ENCODE measurements at places on chromosomes 12 and 14. TPM values are rescaled to one million over a fixed set of nuclear protein-coding genes. Genes with fewer than 3 reads are reported as not detected.

HOXC12 gene
- total RNA-seq: not detected

- no peak overlapping the region for H3K27ac ChIP-seq
- H3K4me3 ChIP-seq: no peak overlapping the region
- no peaks in the 10 kb centered on the region for H3K36me3 ChIP-seq
- no peaks in the 10 kb centered on the region for H3K4me1 ChIP-seq
- no peak for DNase-seq
- H3K27me3 ChIP-seq: no peaks in the 10 kb centered on the region
Observed at GRCh38 chr14:38873941-38874612, 229.0 kb downstream of the SEC23A start.

TMTC1 gene
- 58.8 TPM for total RNA-seq

IL26 gene
- not detected for total RNA-seq

GRCh38 chr14:68244262-68244980, 424.8 kb downstream of the RAD51B start:
- no peaks in the 10 kb centered on the region for H3K36me3 ChIP-seq
- no peaks in the 10 kb centered on the region for H3K27me3 ChIP-seq
- no peak overlapping the region for H3K4me3 ChIP-seq
- no peak for DNase-seq

- H3K27me3 ChIP-seq: no peaks in the 10 kb centered on the region
- no peak overlapping the region for H3K4me3 ChIP-seq
- no peak overlapping the region for H3K27ac ChIP-seq
Observed at GRCh38 chr12:105201299-105201698, 34.7 kb downstream of the APPL2 start.

GRCh38 chr12:5692850-5693249, 252.2 kb downstream of the ANO2 start:
- no peak overlapping the region for H3K4me3 ChIP-seq
- H3K27me3 ChIP-seq: no peaks in the 10 kb centered on the region

Data from kidney (tissue), 22 donors.